ENCODE measurements at places on chromosomes 5 and 9.

DNA sequence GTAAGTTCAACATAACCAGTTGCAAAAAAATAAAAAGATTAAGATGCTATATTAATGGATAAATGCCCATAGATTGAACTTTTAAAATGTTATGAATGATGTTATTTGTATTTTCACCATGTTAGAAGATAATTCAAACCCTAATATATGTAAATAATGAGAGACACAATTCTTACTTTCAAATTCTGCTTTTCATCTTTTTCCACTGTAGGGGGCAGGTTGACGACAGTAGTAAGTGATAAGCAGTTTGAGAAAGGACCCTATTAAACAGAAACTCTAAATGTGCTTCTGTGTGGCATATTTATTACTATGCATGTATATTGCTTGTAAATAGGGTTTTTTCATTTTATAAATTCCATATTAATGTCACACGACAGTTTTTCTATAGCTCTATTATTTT, 591.1 kb downstream of the SEMA5A start:
- no peak for DNase-seq

DNA sequence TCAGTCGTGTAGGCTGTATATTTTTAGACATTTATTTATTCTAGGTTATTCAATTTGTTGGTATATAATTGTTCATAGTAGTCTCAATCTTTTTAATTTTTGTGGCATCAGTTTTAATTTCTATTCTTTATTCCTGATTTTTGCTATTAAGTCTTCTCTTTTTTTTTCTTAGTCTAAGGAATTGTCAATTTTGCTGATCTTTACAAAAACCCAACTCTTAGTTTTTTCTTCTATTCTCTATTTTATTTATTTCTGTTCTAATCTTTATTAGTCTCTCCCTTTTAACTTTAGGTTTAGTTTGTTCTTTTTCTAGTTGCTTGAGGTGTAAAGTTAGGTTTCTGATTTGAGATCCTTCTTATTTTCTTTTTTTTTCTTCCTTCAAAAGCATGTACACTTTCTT, 152.5 kb downstream of the FANCC start:
- DNase-seq = no peak

DNA sequence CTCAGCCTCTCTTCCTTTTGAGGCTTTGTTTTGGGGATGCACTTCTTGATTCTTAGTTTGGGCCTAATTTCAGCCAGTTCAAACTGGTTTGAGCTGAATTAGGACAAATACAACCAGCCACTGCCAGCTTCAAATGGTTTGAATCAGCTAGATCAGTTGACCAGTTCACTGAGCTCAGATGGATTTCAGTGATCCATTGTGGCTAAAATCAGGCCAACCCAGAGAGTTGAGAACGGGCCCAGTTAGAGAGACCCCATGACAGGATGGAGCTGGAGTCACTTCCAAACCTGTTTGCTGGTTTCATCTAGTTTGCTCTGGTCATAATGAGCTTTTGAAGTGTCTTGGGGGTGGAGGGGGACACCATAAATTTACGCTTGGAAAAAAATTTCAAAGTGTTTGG, 48.0 kb upstream of the NEK6 start:
- no peak for DNase-seq

DNA sequence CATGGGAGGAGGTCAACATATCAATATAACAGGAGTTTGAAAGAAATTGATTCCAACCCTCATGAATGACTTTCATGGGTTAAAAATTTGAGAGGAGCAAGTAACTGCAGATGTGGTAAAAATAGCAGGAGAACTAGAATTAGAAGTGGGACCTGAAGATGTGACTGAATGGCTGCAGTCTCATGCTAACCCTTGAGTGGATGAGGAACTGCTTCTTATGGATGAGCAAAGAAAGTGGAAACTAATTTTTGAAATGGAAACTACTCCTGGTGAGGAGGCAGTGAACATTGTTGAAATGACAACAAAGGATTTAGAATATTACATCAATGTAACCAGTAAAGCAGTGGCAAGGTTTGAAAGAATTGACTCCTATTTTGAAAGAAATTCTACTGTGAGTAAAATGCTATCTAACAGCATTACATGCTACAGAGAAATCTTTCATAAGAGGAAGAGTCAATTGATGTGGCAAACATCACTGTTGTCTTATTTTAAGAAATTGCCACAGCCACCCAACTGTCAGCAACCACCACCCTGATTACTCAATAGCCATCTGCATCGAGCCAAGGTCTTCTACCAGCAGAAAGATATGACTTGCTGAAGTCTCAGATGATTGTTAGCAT, 1683.2 kb downstream of the MAT2B start:
- no peak for DNase-seq

DNA sequence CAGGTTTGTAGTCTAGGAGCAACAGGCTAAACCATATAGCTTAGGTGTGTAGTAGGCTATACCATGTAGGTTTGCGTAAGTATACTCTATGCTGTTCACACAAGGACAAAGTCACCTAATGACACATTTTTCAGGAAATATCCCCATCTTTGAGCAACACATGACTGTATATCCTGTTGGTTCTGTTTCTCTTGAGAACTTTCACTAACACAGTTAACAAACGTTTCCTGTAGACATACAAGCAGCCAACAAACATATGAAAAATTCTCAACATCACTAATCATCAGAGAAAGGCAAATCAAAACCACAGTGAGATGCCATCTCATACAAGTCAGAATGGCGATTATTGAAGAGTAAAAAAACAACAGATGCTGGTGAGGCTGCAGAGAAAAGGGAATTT, 68.2 kb downstream of the NR2F1-AS1 start:
- no peak for DNase-seq

DNA sequence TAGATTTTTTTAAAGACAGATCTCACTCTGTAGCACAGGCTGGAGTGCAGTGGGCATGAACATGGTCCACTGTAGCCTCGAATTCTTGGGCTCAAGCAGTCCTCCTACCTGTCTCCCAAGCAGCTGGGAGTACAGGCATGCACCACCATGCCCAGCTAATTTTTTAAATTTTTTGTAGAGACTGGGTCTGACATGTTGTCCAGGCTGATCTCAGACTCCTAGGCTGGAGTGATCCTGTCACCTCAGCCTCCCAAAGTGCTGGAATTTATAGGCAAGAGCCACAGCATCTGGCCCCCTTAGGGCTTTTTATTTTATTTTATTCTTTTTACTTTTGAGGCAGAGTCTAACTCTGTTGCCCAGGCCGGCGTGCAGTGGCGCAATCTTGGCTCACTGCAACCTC, 56.4 kb downstream of the NSD1 start:
- no peak for DNase-seq

DNA sequence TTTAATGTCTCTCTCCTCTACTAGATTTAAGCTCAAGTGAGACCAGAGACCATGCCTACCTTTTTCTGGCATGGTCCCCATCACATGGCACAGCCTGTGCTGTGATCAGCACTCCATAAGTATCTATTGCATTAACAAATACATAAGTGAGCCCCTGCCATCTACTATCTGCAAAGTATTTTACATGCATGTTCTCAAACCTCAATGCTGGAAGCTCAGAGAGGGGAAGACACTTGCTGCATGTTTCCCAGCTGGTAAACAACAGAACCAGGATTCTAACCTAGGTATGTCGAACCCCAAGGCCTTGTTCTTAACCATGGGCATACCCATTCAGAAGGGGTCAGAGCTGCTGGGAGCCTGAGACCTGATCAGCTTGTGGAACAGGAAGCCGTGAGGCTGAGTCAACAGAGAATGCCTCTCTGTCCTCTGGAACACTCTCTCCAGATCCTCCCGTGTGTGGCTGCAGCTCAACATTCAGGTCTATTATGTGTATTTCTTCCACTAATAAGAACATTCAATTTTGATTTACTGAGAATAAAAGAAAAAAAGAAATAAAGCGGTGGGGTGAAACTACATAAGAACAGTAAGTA, 232.5 kb upstream of the MSX2 start:
- no peak for DNase-seq

- no peak for DNase-seq
Measured at GRCh38 chr9:6764950-6765349, 7.2 kb downstream of the KDM4C start.

- DNase-seq = no peak
Measured at GRCh38 chr5:150183436-150183835, 6.4 kb upstream of the SLC6A7 start.

DNA sequence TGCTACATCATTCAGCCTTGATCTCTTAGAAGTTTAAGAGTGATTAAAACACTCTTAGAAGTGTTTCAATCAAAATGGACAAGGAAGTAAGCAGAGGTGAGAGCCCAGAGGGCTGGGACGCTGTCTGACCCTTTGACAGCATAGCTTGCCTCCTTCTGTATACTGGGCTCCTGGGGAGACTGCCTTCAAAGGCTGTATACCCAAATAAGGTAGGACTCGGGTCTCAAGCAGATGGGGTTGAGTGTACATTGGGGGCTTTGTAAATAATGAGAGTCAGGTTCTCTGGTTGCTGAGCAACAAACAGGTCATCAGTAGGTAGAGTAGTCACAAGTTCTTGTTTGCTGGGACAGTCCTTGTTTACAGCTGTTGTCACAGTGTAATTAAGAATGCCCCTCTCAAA, 97.1 kb downstream of the PJA2 start:
- DNase-seq = no peak

- no peak for DNase-seq
Measured at GRCh38 chr9:120402741-120403542, 177.0 kb downstream of the CDK5RAP2 start.

DNA sequence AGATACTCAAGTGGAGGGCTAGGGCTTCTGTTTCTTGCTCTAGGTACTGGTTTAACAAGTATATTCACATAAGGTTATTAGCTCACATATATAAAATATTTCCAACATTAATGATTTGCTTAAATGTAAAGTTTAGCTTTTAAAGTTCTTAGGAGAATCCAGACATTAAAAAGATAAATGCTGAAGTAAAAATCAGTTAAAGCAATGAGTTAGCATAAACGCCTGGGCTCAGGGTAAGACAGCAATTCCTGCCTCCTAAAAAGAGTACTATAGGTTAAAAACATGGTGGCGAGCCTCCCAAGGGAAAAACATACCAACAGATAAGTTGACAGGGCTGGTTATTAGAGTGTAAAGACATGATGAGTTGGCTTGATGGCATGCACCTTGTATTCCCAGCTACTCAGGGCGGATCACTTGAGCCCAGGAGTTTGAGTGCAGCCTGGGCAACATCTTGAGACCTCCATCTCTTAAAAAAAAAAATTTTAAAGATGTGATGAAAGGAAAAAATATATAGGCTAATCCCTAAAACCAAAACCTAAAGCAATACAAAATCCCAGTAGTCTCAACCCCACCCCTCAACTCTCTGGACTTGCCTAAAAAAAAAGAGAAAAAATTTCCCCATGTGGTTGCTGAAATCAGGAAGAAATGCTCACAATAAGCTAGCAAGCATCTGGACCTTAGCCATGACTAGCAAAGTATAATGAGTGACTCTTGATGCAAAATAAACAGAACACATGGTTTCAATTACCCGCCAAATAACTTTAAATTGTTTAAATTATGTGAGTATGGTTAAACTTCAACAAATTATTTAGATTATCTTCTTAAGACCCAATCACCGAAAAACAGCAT, 3.6 kb downstream of the GOLPH3 start:
- no peak for DNase-seq

DNA sequence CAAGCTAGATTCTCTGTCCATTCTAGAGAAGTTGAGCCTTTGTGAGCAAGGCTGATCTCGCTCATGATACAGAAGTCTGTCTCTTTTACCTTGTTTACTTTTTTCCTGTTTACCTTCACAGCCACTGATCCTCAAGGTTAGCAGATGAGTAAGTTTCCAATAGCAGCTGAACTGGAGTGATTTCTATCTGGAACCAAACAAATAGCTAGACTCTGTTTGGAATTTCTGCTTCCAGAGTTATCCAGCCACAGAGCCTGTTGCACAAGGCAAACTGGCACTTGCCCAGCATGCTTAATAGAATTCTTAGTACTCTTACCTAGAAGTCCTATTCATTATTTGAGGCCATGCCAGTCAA, 12.8 kb upstream of the PANK3 start:
- no peak for DNase-seq

DNA sequence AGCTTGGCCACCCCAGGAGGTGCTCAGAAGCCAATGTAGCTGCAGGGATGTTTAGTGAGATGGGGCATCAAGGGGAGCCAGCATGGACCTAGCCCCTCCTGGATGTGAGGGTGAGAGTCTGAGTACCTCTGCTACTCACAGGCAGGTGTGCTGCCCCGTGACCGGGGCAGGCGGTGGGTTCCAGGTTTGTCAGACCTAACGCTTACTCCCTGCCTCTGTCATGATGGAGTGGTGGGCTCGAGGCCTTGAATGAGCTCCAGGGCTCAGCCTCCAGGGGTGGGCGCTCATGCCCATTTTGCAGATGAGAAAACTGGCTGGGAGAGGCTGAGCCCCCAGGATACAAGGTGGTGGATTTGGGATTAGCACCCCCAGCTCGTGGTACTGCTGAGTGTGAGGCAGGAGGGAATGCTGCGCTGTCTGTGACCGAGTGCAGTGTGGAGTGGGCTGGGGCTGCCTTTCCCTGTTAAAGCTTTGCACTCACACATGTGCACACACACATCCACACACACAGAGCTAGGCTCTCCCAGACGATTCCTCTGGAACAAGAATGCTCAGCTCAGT, 1.5 kb downstream of the RXRA start:
- no peak for DNase-seq

DNA sequence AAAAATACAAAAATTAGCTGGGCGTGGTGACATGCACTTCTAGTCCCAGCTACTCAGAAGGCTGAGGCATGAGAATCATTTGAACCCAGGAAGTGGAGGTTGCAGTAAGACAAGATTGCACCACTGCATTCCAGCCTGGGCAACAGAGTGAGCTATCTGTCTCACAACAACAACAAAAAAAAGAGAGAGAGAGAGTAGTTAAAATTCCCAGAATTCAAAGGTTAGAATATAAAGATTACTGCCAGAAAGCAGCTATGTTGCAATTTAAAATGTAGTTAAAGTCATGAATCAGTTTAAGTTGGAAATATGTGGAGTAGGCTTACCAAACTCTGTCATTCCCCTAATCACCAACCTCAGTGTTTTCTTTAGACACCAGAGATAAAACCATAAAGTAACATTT, 58.7 kb upstream of the SUSD1 start:
- no peak for DNase-seq

DNA sequence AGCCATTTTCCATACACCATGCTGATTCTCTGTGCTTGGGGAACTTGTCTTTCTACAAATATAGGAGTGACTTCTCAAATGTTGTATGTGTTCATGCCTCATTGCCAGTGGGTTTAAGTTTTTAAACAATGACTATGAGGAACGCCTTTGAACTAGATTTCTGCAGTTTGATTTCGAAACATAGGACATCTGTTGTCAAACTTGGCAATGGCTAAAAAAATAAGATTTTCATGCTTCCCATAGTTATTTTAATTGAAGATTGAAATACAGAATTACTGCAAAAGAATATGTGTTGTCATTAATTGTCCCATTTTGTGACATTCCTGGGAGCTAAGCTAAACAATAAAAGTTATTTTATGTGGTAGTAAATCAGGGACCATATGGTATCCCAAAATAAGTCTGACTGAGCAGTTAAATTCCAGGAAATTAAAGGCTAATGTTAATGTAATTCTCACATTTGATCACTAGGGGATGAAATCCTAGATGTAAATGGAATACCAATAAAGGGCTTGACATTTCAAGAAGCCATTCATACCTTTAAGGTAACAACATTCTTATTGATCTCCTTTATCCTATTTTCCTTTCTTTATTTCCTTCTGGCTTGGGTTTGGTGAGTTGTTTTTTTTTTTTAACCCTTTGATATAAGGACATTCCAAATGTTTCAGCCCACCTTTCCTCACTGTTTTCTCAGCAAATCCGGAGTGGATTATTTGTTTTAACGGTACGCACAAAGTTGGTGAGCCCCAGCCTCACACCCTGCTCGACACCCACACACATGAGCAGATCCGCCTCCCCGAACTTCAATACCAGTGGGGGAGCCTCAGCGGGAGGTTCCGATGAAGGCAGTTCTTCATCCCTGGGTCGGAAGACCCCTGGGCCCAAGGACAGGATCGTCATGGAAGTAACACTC, 116.7 kb downstream of the GOLPH3 start:
- DNase-seq = no peak

- DNase-seq = peak; percentile 21
Measured at GRCh38 chr5:44809215-44809955, 638 bp downstream of the MRPS30 start.

Measured in GM12891 (cell line).